ENCODE measurements at places on chromosomes 7 and 10.
A peak's percentile ranks its signal among the peaks of the same experiment; 100 is the strongest.

DNA sequence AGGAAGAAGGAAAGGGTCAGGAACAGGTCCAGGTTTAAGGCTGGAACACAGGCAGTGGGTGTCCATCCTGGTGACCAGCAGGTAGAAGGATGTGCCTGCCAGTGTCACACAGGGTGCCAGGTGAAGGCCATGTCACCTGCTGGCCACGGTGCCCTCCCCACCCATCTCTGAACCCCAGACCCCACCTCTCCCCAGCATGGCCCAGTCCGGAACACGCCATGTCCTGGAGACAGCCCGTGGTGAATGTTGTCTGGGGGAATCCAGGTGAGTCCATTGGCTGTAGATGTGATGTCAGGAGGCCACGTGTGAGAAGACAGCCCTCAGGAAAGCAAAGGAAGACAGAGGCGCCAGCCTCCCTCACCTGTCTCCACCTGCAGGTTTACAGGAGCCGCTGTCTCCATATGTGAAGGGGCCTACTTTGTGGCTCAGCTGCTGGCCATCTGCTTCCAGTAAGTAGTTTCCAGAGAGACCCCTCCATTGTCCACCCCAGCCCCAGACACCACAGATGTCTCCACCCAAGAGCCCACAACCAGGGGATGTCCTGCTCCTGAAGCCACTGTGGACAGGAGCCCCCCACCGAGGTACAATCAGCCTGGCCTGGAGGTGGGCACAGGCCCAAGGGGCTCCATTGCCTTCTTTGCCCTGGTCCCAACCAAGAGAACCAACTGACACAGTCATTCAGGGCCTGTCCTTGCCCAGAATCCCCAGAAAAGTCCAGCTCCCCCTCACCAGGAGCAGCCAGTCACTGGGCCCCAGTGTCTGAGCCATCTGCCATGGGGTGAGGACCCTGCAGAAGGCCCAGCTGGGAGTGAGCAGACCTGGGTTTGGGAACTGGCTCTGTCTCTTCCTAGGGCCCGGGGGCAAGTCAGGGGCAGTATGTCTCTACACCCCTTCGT is 20.7 kb downstream of the TMEM72 start:
- no peak for DNase-seq

DNA sequence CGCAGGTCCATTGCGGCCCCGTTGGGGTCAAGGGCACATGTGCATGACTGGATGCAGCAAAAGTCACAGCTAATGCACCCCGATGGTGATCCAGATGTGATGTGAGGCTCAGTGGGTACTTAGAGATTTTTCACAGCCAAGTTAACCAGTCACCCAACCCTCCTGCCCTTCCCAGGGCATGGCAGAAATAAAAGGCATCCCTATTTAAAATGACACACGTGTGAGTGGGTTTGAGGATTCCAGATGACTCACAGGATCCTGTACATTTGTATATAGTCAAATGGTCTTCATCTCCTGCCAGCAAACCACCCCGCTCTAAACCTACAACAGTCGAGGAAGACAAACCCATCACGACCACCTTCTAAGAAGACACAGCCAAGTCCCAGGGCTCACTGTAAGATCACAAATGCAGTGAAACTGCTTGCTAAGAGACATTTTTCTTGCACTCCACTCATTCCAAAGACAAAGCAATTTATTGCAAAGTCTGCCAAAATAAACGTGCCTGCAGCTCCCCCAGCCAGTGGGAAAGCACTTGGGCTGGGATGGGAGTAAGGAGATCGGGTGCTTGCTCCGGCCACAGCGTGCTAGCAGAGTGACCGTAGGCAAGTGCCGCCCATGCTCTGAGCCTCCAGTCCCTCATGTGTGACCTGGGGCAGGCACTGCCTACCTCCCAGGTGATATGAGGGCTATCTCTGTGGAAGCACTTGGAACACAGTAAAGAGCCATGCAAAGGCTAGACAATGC is 86.6 kb upstream of the MACROH2A2 start:
- no peak for DNase-seq

- DNase-seq = peak; percentile 51
Observed at GRCh38 chr7:101859411-101860106, 42.1 kb downstream of the CUX1 start.

- no peak for DNase-seq
Observed at GRCh38 chr10:110852255-110852896, 19.4 kb upstream of the PDCD4 start.

- DNase-seq = peak; percentile 61
Observed at GRCh38 chr10:89213191-89213808, 6.2 kb upstream of the CH25H start.

DNA sequence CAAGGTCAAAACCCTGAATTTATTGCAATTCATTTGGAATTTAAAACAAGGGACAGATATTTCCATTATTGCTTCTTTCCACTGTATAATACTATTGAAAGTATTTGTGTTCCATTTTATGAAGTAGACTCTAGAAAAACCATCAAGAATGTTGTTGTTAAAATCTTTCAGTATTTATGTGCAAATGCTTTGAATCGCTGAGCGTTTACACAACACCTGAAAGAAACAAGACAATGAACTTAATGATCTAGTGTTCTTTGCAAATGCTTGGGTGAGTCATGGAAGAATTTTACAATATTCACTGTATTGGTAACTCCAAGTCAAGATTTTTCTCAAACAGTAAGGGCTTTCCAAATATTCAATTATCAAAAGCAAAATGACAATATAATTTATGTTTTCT is 97.1 kb downstream of the VIPR2 start:
- DNase-seq = no peak

GRCh38 chr7:102044984-102045673 is 227.7 kb downstream of the CUX1 start:
- no peak for DNase-seq

DNA sequence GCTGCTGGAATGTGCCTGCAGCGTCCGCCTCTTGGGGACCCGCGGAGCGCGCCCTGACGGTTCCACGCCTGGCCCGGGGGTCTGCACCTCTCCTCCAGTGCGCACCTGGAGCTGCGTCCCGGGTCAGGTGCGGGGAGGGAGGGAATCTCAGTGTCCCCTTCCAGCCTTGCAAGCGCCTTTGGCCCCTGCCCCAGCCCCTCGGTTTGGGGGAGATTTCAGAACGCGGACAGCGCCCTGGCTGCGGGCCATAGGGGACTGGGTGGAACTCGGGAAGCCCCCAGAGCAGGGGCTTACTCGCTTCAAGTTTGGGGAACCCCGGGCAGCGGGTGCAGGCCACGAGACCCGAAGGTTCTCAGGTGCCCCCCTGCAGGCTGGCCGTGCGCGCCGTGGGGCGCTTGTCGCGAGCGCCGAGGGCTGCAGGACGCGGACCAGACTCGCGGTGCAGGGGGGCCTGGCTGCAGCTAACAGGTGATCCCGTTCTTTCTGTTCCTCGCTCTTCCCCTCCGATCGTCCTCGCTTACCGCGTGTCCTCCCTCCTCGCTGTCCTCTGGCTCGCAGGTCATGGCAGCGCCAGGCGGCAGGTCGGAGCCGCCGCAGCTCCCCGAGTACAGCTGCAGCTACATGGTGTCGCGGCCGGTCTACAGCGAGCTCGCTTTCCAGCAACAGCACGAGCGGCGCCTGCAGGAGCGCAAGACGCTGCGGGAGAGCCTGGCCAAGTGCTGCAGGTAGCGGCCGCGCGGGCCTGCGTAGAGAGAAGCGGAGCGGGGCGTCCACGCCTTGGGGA is 645 bp downstream of the SLC26A4 start:
- no peak for DNase-seq

DNA sequence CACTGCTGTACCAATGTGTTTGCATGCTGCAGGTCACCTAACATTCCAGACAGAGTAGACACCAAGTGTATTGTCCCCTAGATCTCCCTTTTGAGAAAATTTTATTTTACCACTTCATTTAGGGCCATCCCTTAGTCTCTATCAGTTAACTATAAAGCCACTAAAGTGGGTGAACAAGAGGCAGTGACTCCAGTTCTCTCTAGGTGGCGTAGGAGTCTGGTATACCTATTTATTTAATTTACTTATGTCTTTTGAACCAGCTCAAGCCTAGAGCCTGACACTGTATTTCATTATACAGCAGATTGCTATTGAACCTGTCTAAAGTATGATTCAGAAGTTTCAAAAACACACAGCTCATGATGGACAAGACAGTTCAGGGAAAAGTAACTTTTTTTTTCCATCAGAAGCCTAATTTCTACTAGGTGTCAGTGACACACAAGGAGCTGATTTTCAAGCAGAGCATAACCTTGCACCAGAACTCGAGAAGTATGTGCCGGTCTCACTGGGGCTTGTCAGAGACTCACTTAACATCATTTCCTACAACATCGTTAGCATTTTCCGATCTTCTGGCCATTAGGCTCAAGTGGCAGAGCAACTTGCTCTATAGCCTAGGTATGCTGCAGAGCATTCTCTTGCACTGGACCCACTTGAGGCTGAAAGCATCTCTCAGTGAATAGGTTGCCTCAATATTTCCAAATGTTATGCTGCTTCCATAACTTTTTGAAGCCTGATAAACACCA is 175.4 kb downstream of the CDC14C start:
- DNase-seq = peak; percentile 54

GRCh38 chr7:101167645-101168411 is 2.5 kb upstream of the VGF start:
- DNase-seq = peak; percentile 49

DNA sequence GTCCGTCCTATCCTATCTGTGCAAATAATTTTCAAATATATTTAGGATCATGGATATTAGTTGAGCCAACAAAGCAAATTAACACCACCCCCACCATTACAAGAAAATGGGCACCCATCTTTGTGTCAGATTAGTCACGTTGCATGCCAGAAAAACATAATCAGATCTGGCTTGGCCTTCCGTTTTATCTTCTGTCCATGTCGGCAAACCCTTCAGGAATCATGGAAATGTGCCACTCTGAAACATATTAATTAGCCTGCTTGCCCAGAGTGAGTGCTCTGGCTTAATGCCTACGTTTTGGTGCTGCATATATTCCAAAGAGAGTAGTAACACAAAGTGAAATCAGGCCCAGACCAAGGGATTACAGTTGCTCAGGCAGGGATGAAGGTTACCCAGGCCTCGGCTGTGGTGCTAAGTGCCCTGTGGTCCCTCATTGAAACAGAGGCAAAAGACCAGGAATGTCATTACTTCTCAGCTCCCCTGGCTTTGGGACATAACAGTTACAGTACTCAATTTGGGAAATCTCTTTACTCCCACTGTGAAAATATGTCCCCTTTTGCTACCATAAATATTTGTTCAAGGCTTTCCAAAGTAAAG is 154.0 kb upstream of the LSM8 start:
- no peak for DNase-seq

- DNase-seq = no peak
Observed at GRCh38 chr7:2172311-2173188, 60.2 kb downstream of the MAD1L1 start.

DNA sequence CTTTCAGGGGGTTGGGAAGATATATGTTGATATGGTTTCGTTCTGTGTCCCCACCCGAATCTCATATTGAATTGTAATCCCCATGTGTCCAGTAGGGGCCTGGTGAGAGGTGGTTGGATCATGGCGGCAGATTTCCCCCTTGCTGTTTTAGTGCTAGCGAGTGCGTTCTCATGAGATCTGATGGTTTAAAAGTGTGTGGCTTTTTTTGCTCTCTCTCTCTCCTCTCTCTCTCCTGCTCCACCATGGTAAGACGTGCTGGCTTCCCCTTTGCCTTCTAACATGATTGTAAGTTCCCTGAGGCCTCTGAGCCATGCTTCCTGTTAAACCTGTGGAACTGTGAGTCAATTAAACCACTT is 68.4 kb upstream of the PDZD8 start:
- no peak for DNase-seq

GRCh38 chr10:13769946-13770345 is 183.2 kb downstream of the PRPF18 start:
- no peak for DNase-seq

DNA sequence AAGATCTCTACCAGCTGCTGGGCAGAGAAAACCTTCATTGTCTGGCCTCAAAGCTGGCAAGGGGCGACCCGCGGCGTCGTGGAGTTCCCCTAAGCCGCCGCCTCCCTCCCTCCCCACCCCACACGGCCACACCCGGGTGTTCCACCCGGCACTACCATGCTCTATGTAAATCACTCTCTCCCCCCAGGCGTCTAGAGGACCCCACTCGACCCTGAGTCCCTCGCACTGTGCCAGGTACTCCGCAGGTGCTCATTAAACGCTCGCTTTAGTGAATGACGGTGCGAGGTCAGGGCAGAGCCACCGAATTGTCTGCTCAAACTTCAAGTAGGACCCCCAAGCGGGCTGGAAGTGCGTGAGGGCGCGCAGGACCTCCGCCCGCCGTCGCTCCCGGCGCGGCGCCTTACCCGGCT is 628 bp downstream of the PARP12 start:
- DNase-seq = peak; percentile 65

DNA sequence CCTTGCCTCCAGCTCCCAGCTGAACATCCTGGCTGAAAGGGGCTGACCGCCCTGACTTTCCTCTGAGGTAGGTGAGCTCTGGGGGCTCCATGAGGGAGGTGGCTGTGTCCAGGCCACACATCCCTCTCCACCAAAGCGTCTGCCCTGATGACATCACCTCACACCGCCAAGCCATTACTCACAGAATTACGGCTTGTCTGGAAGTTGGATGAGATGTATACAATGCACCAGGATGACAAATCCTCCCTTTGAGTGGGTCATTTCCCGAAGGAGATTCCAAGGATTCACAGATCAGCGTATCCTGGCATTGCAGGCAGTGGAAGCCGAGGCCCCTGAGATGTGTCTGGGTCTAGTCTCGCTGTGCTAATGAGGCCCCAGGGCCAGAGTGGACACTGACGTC is 15.1 kb upstream of the RET start:
- DNase-seq = no peak

- DNase-seq = no peak
Observed at GRCh38 chr7:71826141-71826540, 586.0 kb downstream of the CALN1 start.

DNA sequence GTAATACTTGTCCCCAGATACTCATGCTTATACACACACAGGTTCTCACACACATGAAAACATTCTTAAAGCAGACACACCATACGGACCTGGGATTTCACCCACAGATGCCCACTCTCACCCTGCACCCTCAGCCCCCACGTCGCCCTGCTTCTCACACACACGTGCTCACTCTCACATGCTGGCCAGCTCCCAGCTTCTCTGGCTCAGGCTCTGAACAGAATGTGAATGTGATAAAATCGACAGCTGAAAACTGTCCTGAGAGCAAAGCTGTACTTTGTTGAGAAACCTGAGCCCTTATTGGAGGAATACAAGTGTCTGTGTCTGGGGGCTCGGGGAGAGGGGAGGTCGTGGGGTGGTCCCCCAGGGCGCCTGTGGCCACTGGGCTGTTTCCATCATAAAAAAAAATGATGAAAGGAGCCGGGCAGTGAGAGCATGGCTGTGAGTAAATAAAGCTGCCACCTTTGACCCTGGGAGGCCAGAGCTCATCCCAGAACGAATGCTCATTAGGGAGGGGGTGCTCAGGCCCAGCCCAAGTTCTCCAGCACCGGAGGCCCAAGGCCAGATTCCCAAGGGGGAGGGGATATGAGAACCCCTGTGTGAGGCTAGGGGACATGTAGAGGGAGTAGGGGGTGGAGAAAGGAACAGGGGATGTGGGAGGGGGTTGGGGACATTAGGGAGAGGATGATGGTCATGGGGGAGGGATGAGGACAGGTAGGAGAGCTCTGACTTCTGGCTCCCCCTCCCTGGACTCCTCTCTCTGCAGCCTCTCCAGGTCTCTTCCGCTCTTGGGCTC is 18.1 kb upstream of the TLX1 start:
- DNase-seq = no peak

Data from NAMALWA (cell line).